Fibroblast of villous mesenchyme (primary cell): ENCODE measurements at places on chromosomes 4 and X. TPM values are rescaled to one million over a fixed set of nuclear protein-coding genes. Genes with fewer than 3 reads are reported as not detected.

DNA sequence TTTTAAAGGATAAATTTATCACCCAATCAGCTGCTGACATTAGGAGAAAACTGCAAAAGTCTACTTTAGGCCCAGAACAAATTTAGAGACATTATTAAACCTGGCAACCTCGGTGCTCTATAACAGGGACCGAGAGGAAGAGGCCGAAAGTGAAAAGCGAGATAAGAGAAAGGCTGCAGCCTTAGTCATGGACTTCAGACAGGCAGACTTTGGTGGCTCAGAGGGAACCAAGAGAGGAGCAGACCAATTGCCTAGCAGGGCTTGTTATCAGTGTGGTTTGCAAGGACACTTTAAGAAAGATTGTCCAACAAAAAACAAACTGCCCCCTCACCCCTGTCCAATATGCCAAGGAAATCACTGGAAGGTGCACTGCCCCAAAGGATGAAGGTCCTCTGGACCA, 12.8 kb upstream of the UGT2B10 start:
- DNase-seq: no peak

GRCh38 chr4:8038719-8039251, 99.1 kb upstream of the AFAP1 start:
- no peak for DNase-seq

DNA sequence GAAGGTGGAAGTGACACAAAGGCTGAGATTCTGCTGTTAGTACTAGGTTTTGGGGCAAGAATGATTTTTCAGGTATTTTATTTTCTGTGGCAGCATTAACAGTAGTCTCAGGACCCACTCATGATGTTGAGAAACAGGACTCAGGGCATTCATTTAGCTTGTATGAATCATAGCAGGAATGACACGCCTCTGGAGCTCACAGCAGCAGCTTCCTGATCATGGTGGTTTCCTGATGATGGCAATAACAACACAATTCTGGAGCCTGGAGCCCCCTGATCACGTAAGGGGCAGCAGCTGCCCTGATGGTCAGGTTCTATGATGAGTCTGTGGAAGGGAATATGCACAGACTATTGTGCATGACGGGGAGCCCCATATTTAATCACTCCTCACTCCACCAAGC, 47.0 kb downstream of the TASL start:
- DNase-seq: no peak

- no peak for DNase-seq
Observed at GRCh38 chr4:172740434-172740833, 428.2 kb upstream of the GALNT7 start.

- no peak for DNase-seq
Observed at GRCh38 chrX:7076245-7076661, 71.3 kb upstream of the STS start.

GRCh38 chrX:15804563-15804962, 14.3 kb downstream of the ZRSR2 start:
- DNase-seq: no peak

- DNase-seq: no peak
Observed at GRCh38 chr4:156971165-156971675, 379 bp downstream of the PDGFC start.

Gene PNMA5
- total RNA-seq: 0.64 TPM in 1 of 2 replicates, not detected in the other

Gene SOWAHB
- under 0.01 and 0.32 TPM in 2 replicates for total RNA-seq

Gene FREM3
- not detected in 2 replicates for total RNA-seq

- no peak for DNase-seq
Observed at GRCh38 chrX:123629502-123629901, 103.3 kb downstream of the THOC2 start.

Gene TBC1D8B
- total RNA-seq: 9.0 and 13.8 TPM in 2 replicates

DNA sequence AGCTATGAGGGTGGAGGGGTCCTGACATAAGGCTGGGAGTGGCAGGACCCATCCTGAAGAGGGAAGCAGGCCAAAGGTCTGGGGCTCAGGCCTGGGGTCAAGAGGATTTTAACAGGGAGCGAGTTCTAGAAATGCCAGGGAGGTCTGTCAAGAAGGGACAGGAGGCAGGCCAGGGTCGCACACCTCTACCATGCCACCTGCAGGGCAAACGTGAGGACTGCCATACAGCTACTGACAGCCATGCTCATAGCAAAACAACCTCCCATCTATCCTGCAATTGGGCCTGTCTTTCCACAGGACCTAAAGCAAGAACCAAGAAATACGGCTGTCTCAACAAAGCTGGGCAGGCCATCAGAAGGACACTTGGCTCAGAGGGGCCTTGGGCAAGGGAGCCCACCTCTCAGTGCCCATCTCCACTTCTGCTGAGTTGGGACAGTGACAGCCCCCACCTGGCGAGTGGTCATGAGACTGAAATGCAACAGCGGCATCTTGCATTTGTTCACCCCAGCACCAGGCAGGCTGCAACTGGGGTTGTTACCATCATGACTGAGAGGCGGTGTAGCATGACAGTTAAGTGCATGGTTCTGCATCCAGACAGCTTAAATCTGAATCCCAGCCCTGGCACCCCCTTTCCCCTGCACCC, 92.7 kb downstream of the WFS1 start:
- no peak for DNase-seq

Gene ZNF157
- under 0.01 TPM in 2 replicates for total RNA-seq

Gene LINC00632
- 5.2 and 7.4 TPM in 2 replicates for total RNA-seq

Gene CT45A1
- not detected in 2 replicates for total RNA-seq

GRCh38 chr4:118974758-118975157, 86.1 kb downstream of the SYNPO2 start:
- peak; percentile 24 for DNase-seq

- DNase-seq: no peak
Observed at GRCh38 chr4:184190711-184191110, 27.0 kb downstream of the ENPP6 start.

DNA sequence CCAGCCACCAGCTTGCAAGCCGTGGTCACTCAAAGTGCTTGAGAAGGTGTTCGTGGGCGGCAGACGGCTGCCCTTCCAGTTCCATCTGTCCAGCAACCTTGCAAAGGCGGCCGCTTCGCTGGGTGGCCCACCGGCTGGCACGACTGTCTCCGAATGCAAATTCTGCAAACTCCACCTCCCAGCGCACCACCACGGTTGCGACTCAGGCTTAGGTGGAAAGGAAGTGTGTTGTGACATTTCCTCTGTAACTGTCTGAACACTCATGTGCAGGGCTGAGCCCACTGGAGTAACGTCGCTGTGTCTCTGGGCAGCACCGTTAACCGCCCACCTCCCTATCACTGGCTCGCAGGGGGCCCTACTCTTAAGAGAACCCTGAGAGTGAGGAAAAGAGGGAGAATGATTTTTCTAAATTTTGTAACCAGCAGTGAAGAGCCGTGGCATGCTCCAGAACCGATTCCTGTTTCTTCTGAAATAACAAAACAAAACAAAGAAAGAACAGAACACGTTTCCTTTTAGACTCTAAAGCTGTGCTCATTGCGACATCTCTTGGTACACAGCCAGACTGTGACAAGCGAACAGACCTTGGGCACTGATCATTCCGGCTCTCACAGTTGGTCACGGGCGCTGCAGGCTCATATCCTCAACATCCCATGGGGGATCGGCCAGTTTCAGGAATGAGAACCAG, at the start of gene P2RY8:
TSS of gene P2RY8 (minus strand) at position 155 of the 685 bp plus-strand sequence. CDS start 70,627 bp downstream, outside the sequence.
- DNase-seq: peak; percentile 16

DNA sequence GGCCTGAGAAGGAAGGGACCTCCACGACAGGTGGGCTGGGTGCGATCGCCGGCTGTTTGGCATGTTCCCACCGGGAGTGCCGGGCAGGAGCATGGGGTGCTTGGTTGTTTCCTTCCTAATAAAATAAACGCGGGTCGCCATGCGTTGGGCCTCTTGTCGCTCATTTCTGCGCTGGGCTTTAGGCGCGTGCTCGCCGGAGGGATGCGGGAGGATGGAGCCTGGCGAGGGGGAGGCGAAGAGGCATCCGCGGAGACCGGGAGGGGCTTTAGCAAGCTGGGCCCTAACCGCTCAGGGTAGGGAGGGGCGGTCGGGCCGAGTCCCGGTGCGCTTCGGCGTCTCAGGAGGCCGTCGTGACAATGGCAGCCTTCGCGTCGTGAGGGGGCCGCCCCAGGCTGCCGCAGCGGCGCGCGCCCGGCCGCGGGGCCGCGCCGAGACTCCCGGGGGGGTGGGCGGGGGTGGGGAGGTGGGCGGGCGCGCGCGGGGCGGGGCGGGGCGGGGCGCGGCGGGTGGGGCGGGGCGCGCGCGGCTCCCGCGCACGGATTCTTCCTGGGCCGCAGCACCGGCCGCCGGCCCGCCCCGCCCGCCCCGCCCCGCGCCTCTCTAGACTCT, 476 bp upstream of the GDI1 start:
- peak; percentile 23 for DNase-seq

DNA sequence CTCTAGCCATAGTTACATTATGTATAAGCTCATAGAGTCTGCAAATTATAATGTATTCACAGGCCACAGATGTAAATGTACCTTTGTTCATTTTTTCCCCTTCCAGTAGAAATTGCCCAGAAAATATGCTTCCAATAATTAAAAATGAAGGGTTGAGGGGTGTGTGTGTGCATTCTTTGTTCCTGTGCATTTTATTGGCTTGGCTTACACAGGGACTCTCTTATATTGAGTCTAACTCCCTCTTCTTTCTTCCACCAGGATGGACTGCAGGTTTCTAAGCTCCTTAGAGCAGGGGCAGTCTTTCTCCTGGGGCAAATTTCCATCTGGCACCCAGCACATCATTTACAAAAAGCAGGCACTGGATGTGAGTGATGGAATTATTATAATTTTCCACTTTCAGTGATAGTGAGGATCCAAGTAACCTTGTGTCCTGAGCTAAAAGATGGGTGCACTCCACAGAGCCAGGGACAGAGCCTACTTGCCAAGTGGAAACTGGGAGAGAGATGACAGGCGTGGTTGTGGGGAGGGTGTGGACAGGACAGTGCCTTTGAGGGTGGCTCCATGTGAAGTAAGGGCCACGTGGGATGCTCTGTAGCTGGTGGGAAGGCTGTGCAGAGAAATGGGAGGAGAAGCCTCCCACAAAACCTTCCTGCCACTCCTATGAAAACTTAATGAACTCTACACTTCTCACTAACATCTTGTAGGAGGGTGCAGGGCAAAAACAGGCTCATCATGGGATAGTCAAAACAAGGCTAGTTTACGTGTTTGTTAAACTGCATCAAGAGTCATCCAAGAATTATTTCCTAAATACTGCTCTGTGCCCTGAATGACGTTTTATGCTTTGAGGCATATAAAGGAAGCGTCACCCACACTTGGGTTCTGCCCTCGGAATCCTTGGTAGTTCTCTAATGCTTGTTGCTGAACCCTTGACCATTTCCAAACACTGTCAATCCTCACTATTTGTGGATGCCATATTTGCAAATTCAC, 16.0 kb downstream of the IGFBP7 start:
- peak; percentile 89 for DNase-seq

Gene KLKB1
- total RNA-seq: not detected in 2 replicates

DNA sequence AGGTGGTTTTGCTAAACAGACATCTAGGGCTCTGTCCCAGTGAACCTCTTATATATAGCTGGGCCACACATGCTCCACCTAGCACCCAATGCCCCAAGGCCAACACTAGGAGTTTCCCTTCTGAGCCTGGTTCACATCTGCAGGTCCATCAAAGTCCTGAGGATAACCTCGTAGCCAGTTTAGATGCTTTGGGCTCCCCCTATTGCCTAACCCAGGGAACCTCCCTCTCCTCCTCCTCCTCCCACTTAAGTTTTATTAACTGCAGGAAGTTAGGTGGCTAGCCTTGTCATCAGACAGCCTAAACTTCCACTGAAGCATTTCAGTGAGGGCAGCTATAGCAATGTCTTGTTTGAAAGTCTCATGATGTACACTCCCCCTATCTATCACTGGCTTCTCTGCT, 88.0 kb downstream of the GUCY2F start:
- no peak for DNase-seq

DNA sequence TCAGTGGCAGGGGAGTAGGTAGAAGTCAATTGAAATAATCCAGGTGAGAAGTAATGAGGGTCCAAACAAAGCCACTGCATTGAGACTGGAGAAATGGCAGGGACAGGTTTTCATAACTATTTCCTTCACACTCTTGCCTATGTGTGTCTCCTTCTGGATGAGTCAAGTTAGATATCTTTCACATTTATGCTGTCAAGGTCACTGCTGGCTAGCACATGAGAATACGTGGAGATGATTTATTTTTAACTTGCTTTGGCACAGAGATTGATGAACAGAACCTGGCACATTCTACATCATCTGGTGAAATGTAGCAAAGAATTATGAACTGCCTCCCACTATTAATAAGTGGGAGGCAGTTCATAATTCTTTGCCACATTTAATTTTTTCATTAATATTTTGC, 66.7 kb upstream of the BOD1L1 start:
- DNase-seq: no peak

DNA sequence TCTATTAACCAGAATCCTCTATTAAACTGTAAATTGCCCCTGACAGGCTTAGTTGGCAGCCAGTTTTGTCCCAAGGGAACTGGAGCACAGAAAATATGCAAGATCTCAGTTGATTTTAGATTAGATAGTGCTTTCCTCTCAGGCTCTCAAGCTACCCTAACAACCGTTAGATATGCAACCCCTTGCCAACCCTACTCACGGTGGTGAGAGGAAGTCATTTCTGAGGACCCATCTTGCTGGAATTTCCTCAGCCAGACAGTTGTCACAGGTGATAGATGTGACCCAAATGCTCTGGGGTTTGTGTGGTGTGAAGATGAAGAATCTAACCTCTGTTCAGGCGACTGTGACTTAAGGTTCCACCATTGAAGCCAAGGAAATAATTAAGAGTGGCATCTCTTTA, 447.1 kb downstream of the MID1IP1 start:
- DNase-seq: no peak

Gene ZCCHC12
- under 0.01 TPM in 1 of 2 replicates, not detected in the other for total RNA-seq

DNA sequence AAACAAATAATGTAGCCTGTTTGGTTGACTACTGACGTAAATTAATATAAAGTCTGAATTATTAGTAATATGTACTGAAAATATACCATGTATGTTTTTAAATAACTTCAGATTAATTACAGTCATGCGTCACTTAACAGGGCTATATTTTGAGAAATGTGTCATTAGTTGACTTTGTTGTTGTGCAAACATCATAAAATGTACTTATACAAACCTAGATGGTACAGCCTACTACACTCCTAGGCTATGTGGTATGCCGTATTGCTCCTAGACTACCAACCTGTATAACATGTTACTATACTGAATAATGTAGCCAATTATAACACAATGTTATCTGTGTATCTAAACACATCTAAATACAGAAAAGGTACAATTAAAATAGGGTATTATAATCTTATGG, 66.6 kb downstream of the RNF150 start:
- DNase-seq: no peak

Gene TCEAL6
- total RNA-seq: not detected in 2 replicates

Gene VCX
- total RNA-seq: not detected in 2 replicates

Gene FAM149A
- 0.43 and 0.64 TPM in 2 replicates for total RNA-seq

GRCh38 chr4:92235731-92236130, 68.0 kb upstream of the GRID2 start:
- no peak for DNase-seq
